ENCODE measurements at places on chromosomes 2 and 18.

DNA sequence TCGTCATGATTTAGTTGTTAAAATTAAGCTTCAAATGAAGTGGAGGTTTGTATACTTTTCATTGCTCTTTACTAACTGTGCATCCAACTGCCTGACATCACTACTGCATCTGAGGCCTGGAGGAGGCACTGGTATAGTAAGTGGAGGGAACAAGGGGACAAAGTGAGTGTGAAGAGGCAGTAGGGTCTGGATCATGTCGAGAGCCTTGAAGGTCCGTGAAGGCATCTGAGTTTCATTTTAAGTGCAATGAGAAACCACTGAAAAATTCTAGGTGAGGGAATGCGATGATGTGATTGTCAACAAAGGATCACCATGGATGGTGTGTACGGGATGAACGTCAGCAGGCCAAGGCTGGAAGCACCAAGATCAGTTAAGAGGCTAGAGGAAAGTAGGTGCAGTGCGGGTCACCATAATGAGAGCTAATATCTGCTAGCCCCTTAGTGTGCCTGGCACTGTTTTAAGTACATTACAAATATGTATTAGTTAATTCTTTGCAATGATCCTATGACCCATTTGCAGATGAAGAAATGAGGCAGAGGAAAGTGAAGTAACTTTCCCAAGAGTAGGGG is 96.1 kb downstream of the CABYR start:
- DNase-seq = no peak

DNA sequence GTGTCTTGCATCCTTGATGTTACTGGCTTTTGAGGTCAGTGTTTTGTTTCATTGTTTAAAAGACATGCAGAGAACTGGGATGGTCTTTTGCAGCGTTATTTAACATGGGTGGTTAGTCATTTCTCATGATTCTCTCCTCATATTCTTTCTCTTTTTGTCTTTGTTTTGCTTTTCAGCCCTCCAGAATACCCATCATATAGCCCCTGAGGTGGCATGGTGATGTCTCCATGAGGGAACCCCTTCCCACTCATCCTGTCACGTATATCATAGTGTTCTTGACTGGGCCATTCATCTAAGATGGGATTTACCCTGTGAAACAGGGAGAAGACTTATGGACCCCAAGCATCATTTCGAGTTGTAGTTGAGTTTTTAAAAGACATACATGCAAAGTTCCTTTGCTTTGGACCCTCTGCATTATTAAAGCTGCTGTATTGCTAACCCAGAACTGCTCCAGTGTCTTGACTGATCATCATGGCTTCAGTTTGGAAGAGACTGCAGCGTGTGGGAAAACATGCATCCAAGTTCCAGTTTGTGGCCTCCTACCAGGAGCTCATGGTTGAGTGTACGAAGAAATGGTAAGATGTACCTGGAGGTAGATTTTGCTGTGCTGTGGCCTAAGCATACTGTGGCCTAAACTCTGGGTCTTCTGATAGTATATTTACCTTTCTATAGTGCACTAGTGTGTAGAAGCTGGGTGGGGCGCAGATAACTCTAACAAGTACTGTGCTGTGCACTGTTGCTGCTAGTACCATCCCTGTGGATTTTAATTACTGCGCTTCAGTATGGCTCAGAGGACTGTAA is 1.4 kb downstream of the EHBP1 start:
- no peak for DNase-seq

DNA sequence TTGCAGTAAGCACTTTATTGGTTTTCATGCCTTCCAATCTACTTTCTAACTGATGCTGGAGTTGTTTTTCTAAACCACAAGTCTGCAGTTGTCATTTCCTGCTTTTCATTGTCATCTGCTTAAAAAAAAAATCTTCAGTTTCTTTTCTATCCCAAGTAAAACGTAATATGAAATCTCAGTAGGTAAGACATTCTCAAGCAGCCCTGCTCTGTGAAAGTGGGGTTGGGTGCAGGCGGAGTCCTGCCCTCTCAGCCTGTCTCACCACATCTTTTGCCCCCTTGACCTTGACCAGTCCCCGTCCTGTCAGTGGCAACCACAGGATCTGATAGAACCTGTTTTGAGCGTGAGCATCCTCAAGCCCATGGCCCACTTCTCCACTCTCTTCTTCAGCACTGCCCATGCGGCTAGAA is 80.0 kb upstream of the CPO start:
- no peak for DNase-seq

DNA sequence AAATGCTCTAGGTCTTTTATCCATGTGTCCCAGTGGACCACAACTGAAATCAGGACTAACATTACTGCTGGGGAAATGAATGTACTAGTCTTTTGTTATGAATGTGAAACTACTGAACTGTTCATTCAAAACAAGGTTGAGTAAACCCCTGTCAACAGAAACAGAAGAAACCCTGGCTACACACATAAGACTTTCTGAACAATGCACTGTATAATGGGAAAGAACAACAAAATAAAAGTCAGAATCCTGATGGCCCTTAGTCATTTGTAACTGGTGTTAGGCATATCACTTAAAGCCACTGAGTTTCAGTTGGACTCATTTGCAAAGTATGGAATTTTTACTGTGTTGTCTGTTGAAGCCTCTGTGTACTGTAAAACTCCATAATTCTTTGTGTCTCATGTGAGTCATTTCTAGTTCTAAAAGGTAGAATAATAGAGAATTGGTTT is 77.0 kb upstream of the UBXN4 start:
- no peak for DNase-seq

DNA sequence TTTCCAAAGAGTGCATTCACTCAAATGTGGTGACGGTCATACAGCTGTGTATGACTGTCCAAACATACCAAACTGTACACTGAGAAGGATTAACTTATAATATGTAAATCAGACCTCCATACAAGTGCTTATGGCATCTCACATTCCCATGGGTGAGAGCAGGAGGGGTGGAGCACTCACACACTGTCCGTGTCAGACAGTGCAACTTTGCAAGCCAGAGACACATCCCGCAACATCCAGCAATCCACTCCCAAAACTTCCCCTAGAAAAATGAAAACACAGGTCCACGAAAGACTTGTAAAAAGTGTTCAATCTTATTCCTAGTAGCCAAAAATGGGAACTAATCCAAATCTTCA is 36.4 kb downstream of the FAM168B start:
- no peak for DNase-seq

DNA sequence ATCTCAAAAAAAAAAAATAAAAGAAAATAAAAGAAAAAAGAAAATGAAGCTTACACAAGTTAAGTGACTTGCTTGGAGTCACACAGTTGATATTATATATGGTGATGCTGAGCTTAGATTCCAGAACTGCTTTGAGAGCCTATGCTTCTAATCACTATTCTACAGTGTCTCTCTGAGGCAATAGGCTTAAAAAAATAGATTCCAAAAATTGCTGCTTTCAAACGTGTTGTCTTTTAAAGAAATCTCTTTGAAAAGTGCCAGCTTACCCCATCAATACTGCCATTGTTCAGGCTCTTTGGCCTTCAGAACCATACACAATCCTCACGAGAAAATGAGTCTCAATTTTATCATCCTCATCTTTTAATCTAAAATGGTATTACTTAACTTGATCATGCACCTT is 102.6 kb downstream of the CDK15 start:
- no peak for DNase-seq

GRCh38 chr2:10362096-10362897 is 59.6 kb downstream of the HPCAL1 start:
- DNase-seq = no peak

DNA sequence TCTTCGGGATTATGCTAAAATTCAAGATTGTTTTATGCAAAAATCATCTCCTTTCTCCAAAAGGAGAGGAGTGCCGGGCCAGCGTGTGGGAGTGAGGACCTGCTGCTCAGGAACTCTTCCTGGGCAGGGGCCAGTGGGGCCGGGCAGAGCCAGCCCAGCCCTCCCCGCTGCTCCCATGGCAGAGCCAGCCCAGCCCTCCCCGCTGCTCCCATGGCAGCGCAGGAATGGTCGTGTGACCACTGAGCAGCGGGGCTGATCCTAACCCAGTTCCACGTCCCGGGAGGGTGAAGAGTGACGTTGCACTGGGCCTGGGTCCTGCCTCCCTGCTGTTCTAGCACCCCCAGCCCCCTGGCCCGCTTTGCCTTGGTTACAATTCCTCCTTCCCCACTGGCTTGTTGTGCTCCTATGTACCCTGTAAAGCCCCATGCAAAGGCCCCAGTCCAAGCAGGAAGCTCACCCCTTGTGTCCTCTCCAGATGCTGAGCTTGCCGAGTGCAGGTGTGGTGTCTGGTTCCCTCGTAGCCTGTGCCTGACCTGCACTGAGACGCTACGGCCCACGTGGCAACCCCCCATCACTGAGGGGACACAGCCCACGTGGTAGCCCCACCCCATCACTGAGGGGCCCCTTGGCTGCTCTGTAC is 11.4 kb upstream of the NEU4 start:
- no peak for DNase-seq

DNA sequence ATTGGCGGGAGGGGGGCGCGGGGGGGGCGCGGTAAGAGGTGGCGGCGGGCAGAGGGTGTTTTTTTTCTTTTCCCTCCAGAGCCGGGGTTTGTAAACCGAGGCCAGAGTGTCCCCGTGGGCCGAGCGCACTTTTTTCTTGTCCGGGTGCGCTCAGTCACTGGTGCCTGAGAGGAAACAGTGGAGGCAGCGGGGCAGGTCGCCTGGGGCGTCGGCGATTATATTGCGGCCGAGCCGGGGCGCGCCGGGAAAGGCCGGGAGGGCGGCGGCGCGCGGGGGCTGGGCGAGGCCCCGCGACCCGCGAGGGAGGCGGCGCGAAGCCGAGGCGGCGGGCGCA is 275 bp downstream of the HOXD8 start:
- no peak for DNase-seq

DNA sequence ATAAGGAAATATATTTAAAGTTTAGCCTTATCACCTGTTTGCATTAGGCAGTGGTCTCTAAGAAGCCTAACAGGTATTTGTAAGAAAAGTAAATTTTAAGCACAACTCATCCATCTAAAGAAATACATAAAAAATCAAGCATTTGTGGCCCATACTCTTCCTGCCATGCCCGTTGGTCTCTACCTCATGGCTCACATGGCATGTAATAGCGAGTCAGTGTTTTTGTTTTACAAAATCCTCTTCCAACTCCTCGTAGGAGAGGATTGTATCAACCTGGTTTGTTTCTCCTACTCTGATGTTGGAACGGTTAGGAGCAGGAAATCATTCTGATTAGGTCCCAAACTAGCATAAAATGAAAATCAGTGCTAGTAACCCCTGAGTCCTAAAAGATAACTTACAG is 91.8 kb downstream of the FMNL2 start:
- no peak for DNase-seq

DNA sequence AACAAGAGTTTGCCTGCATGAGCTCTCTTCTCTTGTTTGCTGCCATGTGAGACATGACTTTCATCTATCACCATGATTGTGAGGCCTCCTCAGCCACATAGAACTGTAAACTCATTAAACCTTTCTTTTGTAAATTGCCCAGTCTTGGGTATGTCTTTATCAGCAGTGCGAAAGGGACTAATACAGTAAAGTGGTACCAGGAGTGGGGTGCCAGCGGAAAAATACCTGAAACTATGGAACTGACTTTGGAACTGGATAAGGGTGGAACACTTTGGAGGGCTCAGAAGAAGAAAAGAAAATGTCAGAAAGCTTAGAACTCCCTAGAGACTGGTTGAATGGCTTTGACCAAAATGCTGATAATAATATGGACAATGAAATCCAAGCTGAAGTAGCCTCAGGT is 260.9 kb downstream of the DSC3 start:
- DNase-seq = no peak

DNA sequence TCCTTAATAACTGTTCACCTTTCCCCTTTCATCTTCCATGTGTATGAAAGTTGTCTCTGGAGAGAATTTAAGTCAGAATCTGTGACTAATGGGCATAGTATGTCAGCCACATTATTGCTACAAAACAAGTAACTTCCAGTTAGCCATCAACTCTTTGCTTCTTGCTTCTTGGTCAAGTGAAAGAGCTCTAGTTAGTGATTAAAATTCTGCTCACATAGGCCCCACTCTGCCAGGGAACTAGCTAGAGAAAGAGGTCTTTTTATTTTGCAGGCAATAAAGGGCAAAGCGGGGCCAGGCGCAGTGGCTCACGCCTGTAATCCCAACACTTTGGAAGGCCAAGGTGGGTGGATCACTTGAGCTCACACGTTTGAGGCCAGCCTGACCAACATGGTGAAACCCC is 64.6 kb downstream of the COLEC12 start:
- DNase-seq = no peak

DNA sequence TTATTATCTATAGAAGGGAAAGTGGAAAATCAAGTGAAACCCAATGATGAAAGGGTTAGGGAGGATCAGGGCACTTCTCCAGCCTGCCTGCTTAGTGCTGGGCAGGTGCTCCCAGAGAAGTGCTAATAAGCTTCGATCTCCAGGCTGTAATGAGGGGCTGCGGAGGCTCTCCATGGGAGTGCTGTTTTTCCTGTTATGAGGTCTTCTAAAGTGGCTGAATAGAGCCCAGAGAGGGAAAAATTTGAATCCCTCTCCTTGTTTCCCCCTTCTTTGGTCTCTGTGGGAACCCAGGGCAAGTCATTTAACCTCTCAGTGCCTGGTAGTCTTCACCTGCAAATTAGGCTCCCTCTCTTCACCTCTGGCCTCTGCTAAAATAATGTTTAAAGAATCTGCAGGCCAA is 351.7 kb upstream of the DCC start:
- no peak for DNase-seq

DNA sequence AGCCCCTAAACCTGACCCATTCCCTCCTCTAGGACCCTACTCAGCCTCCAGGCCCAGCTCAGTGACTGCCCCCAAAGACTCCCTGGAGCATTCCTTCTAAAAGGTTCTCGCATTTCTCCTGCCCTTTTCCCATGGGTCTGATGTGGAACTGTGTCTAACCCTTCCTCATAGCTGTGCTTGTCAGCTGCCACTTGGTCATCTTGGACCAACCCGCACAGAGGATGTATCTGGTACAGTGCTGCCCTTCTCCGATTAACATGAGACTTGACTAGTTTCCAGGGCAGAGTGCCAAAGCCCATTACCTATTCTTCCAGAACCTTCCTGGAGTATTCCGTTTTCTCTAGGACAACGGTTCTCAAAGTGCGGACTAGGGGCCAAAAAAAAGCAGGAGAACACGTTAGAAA is 518 bp upstream of the NFU1 start:
- no peak for DNase-seq

GRCh38 chr18:10497206-10497749 is 28.5 kb upstream of the NAPG start:
- no peak for DNase-seq

GRCh38 chr2:230205721-230206120 is 14.1 kb downstream of the SP110 start:
- DNase-seq = no peak

DNA sequence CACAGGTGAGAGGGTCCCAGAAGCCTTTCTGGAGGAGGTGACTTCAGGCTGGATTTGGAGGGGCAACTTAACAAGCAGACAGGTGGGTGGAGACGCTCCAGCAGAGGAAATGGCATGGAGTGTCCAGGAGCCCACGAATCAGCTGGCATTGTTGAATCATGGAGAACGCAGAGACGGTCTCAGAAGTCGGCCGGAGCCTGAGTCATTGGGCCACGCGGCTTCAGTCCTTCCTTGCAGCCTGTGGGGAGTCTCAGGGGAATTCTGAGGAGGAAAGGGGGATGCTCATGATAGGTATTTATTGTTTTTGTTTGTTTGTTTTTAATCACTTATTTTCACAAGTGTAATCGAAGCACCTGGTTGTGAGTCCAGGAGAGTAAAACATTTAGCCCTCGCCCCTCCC is 184.6 kb upstream of the HDAC4 start:
- no peak for DNase-seq
